ENCODE measurements at places on chromosomes 12 and 14.

DNA sequence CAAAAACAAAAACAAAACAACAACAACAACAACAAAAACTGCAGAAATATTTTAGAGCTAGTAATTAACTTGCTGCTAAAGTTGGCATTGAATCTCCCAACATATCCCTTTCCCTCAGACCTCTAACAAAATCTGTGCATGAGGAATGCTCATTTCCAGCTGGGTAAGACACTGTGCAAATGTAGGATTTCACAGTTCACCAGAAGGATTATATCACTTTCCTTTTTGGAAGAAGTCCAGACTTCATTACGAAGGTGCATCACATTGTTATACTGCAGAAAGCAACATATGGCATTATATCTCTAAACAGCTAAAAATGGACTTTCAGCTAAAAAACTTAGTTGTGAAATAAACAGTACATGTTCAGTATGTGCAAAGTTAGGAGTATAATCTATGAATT lies 341.8 kb downstream of the FSCB start:
- no peak for DNase-seq

DNA sequence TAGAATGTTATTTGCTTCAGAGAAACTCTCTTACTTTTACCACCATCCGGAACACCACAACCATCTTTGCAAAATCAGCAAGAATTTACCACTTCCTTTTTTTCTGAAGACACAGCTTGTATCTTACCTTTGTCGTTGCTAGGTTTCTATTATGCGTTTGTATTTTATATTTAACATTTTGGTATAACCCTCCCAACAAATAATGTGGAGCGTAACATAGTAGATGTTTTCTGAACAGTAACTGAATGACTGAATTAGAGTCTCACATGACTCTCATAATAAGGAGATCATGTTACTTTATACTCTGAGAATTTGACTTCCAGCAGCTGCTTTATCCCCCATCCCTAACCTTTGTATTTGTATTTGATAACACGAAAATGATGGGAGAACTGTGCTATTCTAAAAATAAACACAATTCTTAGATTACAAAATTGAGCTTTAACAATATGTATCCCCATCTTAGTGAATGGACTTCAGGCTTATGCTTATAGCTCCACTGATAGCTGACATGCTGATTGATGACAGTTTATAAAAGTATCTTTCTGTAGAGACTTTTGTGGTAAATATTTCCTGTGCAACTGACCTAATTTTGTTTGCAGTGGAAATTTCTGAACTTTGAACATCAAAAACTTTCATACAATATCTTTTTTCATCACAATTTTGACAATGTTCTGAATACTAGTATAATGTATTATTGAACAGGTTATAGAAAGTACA lies 7.9 kb upstream of the KLRB1 start:
- no peak for DNase-seq

DNA sequence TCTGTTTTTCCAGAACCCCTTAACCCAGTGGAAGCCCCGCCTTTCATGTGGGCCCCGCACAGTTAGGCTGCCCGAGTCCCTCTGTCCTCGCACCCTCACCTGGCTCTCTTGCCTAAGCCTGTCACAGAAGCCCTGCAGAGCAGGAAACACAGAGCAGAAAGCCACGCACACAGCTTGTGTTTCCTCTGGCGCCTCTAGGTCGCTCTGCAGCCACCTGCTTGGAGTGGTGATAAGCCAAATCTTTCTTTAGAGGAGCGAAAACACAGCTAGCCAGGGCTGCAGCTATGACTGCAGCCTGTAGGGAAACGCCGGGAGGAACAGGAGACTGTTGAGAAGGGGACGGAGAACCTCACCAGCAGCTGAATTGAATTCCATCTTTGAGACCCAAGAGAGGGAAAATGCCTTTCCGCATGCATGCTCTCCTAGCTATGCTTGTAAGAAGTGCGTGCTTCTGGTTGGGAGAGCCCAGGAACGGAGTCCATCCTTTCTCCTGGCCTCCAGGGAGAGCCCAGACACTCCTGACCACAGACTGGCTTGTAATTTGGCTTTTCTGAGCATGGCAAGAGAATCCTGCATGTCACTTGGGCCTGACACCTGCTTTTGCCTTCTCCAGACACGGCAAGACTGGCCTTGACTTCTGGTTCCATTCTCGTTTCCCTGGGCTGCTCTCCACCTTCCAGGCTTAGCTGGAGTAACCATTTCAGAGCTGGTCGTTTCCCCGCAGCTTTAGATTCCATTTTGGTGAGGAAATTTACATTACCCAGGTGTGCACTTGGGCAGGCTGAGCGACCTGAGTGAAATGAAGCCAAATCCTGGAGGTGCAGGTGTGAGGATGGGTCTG lies 301.6 kb downstream of the CACNA1C start:
- DNase-seq: no peak

DNA sequence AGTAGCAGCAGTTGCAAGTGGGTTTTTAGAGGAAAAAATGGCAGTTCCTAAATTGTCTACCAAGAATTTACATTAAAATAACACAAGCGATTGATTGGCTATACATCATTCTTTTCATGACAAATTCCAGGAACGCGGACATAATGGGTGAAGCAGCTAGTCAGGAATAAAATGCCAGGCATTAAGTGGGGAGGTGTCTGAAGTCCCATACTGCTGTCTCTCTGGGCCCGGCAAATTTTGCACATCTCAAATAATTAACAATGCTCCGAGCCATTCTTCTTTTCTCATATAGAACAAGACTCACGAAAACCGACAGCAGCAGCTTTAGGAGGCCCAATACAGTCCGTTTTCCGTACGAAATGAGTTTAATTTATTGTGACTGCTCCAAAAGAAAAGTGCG lies 696 bp downstream of the RPL36AL start:
- DNase-seq: no peak

GRCh38 chr12:121668750-121669520 lies 519 bp downstream of the MORN3 start:
- DNase-seq: peak; percentile 68

- DNase-seq: no peak
Observed at GRCh38 chr12:128795530-128796361, 28.0 kb downstream of the SLC15A4 start.

GRCh38 chr14:22465201-22465840 lies 123.7 kb downstream of the DAD1 start:
- DNase-seq: no peak

DNA sequence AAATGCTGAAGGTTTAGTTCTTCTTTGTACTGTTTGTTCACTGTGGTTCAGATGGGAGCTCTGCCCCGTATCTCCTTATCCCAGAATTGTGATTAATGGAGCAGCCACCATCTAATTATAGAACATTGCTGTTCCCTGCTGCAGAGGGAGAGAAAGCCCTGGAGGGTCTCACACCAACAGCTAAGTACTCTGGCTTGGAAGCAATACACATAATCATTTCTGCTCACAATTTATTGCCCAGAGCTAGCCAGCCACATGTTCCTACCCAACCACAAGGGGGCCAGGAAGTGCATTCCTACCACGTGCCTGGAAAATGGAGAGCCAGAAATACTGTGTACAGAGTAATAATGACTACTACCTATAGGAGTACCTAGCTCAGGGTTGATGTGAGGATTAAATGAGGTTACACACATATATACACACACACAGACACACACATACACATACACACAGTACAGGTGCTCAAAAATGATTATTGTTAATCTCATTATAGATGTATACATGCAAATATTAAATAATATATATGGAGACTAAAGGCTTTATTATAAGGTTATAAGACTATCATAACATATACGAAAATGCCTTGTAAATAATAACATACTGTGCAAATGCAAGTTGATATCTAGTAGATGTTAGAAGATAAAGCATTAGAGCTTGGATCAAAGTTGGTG lies 22.3 kb downstream of the MSRB3 start:
- no peak for DNase-seq

- no peak for DNase-seq
Observed at GRCh38 chr12:68469113-68469512, 137.0 kb upstream of the MDM1 start.

DNA sequence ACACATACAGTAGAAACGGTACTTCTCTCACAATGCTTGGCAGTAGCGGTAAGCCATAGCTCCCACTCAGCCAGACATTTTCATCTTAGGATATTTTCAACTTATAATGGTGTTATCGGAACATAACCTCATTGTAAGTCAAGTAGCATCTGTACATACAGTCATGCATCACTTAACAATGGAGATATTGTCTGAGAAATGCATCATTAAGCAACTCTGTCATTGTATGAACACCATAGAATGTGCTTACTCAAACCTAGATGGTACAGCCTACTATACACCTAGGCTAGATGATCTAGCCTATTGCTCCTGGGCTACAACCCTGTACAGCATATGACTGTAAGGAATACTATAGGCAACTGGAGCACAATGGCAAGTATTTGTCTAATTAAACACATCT lies 40.8 kb downstream of the RPS6KA5 start:
- DNase-seq: no peak

DNA sequence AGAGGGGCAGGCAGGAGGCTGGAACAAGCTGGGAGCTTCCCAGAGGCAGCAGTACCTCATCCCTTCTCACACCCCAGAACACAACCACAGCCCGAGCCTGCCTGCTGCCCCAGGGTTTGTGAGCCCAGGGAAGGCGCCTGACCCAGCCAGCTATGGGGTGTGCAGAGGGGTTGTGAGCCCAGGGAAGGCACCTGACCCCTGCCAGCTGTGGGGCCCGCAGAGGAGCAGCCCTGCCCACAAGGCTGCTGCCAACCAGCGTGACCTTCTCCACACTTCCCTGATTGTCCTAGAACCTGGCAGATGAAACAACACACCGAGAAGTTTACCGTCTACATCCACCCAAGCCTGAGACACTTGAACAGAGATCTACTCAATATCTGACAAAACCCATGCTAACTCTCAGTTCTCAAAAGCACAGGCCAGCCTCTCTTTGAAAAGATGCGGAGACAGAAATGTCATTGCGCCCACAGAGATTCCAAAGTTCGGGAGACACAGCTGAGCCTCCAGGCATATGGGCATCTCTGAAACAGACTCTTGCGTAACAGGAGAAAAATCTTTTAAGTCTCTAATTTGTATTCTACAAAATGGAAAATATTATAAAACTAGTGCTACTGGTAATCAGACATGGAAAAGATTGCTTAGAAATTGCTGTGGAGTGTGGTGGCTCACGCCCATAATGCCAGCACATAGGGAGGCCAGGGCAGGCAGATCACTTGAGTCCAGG lies 47.3 kb downstream of the SFSWAP start:
- DNase-seq: no peak

- DNase-seq: no peak
Observed at GRCh38 chr14:24416254-24416931, 13.1 kb downstream of the CBLN3 start.

GRCh38 chr12:39355841-39356240 lies 87.1 kb downstream of the KIF21A start:
- DNase-seq: no peak

- no peak for DNase-seq
Observed at GRCh38 chr14:31567655-31568054, 6.5 kb downstream of the NUBPL start.

DNA sequence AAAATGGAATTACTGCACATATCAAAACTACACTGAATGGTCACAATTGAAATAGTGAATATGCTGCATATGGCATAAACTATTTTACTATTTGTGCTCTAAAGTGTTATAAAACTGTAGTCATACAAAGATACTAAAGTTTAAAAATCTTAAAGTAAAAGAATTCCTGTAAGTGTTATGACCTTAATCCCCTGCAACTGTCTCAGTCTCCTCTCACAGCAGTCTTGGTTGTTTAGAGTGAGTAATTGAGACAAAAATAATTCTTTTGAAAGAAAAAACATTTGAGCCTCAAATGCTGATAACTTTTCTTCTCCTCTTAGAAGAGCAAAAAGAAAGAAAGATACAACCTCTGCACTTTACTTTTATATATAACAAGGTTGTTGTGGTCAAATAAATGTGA lies 99.9 kb downstream of the SYT1 start:
- DNase-seq: no peak

DNA sequence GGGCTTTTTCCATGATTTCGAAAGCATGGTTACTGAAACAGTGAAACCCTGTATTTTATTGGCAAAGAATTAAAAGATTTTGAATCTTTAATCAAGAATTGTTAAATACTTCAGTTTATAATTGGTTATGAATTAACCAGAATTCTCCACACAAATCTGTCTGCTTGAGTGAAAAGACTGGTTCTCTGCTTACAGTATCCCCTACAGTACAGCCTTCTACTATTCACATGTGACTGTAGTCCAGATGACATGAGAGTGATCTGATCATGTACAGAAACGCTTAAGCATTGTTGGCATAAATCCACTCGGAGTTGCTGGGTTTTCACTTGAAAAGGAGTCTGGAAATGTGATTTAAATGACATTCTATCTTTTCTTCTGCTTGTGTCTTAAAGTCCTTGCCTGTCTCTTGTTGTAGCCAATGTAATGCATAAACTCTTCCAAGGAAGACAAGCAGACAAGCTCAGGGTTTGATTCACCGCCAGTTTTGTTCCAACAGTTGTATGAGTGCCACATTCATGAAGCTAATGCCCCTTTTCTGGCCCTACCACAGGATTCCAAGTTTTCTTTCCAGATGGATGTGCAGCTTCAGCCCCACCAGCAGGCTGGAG lies 222.0 kb upstream of the LRIG3 start:
- DNase-seq: no peak

GRCh38 chr12:25155022-25155576 lies 39.9 kb downstream of the DNAI7 start:
- DNase-seq: no peak

GRCh38 chr14:105666420-105666819 lies 140.0 kb downstream of the TMEM121 start:
- no peak for DNase-seq

- no peak for DNase-seq
Observed at GRCh38 chr14:44576356-44576755, 69.3 kb upstream of the FSCB start.

DNA sequence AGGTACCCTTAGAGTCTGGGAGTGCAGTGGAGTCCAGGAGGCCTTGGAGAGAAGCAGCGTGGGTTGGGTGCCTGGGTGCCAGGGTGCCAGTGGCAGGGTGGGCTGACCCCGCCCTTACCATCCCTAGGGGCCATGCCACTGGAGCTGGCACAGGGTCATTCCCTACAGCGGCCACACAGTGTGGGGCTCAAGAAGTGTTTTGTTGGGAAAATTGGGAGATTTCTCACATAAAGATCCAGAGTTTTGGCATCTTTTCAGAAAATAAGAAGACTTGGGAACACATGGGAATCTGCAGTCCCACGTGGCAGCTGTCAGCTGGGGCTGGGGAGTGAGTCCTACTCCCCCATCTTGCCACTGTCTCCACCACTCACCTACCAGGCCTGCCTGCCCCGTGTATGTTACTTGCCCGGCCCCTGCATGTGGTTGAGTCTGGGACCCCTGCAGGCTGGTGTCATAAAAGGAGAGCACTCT lies 4.2 kb downstream of the VASH1 start:
- peak; percentile 8 for DNase-seq

- no peak for DNase-seq
Observed at GRCh38 chr14:58709949-58710348, 72.2 kb downstream of the DACT1 start.

Data from activated T-cell treated with anti-CD3 and anti-CD28 coated beads, Interleukin-2, amount 50 U/mL, for 48 hours (primary cell).